ENCODE measurements at places on chromosomes 12 and 14. TPM values are rescaled to one million over a fixed set of nuclear protein-coding genes. Genes with fewer than 3 reads are reported as not detected.

Gene BEGAIN
- 0.18 TPM for total RNA-seq

GRCh38 chr12:93144109-93144508 lies 215.0 kb upstream of the EEA1 start:
- no peak for DNase-seq

DNA sequence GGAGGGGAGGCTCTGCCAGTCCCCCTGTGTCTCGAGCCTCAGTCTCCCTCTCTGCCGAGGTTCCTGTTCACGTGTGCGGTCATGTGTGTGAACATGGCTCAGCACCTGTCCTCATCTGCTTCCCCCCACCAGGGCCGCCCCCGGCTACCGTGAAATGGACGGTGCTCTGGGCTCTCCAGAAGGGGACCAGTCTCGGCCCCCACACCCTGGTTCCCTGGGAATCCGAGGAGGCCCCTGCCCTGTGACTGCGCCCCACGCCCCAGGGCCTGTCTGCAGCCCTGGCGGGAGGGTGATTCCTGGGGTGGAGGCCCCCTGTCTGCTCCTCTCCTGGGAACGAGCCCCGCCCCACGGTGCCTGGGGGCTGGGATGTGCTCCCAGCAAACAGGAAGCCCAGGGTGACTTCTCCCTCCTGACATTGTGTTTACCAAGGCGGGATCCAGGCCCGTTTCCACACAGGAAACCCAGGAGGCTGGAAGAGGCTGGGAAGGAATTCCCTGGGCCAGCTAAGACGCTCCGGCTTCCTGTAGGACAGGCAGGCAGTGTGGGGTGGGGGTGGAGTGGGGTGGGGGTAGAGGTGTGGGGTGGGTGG lies 46.6 kb downstream of the KIF26A start:
- DNase-seq = no peak

DNA sequence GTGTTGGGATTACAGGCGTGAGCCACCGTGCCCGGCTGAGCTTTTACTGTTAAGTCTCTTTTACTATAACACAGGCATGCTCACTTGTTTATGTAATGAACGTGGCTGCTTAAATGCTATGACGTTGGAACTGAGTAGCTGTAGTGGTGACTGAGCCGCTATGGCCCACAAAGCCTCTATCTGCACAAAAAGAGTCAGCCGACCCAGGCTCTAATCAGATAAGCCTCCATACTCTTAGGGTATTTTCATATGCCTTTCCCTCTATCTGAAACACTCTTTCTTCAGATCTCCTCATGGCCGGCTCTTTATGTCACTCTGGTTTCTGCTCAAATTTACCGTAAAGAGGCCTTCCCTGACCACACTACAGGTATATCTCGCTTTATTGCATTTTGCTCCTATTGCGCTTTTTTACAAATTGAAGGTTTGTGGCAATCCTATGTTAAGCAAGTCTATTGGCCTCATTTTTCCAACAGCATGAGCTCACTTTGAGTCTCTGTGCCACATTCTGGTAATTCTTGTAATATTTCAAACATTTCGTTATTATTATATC lies 8.0 kb downstream of the SLC2A14 start:
- no peak for DNase-seq

Gene SLC17A8
- total RNA-seq = not detected

Gene CIROP
- total RNA-seq = not detected

DNA sequence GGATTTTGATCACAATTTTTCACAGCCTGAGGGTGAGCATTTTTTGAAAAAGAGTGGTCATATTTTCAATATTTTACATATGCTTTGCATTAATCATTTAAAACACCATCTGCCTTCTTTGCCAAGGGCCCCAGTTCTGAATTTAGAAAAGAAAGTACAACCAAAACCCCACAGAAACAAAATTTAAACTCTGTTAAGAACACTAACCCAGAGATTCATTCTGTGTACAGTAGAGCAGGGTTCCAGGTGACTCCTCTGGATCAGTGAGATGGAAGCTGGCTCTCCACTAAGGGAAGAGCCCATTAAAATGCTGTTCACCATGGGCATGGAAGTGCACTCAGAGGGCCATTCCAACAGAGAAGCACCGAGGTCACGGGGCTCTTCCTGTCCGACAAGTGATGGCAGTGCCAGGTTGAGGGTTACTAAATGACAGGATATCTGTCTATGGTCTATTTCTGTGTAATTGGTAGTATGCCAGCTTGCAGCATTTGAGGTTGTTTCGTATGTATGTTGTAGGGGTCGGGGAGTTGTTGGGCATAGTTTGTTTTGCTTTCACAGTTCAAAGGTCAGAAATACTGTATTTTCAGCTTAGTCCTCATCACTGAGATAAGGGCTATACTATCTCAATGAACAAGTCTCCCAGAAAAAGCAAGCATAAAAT lies 95.9 kb downstream of the SLC35F4 start:
- DNase-seq = no peak

DNA sequence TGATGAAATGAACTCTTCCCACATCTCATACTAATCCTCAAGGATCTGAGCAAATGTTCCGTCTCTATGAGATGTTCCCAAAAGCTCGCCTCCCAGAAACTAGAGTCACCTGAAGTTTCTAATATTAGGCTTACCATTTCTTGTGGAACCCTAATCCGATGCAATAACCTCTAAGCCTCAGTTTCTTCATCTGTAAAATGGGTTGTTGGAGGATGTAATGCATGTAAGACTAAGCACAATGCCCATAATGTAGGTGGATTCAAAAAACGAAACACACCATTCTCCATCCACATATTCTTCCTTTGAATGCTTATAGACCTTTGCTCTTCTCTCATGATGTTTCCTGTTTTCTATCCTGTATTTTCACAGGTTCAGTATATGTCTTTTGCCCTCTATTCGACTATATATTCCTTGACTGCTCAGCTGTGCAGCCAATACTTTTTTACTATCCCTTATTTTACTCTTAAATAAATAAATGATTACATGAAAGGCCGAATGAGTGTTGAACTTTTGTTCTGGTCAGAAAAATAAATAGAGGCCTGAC lies 307.3 kb upstream of the G2E3 start:
- no peak for DNase-seq

GRCh38 chr12:81295251-81295650 lies 217.4 kb downstream of the ACSS3 start:
- no peak for DNase-seq

DNA sequence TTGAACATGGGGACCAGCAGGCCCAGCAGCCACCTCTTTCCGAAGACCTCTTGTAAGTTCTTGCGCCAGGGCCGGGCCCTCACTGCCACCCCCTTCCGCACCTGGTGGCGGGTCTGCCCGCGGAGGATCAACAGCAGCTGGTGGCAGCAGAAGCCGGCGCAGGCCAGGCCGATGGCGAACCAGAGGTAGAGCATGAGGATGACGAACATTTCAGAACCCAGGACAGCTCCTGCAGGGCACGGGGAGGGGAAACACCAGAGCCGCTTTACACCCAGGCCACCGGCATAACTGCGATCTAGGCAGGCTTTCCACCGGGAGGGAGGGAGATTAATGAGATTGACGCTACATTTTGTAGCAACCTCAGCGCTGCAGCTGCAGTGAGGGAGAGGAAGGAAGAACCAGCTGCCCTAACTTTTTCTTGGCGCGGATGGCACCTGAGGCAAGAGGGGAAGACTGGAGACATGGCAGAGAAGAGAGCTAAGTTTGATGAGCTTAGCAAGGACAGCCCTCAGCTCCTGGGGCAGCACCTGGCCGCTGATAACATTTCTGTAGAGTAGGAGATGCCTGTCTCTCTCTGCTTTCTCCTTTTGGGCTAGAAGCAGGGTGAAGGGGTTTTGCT lies 7.8 kb downstream of the ZDHHC22 start:
- peak; percentile 62 for DNase-seq

DNA sequence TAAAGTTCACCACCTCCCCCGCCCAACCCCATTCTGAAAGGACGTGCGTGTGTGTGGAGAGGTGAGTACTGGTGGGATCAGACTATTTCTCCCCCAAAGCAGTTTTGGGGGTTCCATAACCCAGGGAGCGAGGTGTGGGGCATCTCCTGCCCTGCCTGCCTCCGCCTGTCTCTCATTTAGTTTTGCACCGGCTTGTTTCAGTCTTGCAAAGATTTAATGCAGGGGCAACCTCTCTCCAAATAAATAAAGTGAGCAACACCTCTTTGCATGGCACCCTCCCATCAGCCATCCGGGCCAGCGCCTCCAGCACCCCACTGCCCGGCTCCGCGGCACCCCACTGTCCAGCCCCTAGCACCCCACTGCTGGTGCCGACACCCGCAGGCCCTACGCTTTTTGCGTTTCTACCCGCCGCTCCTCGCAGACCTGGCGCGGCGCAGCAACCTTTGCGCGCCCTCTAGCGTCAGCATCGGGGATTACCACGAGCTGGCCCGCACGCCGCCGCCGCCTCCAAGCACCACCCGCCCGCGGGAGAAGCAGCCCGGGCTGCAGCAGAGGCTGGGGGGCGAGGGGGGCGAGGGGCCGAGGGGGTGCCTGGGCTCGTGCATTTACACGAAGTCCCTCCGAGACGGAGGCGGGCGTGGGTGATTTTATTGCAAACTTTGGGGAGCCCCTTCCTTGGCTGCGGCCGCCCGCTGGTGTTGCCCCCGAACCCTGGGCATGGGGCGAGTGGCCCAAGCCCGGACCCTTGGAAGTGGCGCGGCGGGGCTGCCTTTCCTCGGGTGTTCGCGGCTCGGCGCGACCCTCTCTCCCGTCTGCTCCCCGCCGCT lies 55.8 kb upstream of the VRK1 start:
- DNase-seq = peak; percentile 38

Gene SYCP3
- 0.18 TPM for total RNA-seq

DNA sequence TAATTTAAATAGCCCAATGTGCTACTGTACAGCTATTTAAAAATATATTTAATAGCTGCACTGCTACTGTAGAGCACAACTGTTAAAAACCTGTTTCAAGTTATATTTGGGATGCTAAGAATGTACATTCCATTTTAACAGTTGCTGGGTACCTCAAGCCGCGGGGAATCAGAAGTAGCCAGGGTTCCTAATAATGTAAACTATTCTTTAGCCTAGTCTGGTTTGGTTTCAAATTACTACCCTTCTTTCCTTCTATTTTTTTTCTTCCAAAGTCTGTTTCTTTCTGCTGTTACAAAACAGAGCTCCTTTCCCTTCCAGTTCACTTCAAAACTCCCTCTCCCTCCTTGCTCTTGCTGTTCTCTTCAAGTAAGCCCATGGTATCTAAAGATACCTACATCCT lies 21.3 kb downstream of the SCAF11 start:
- peak; percentile 43 for DNase-seq

Gene PTHLH
- total RNA-seq = 1.6 TPM

DNA sequence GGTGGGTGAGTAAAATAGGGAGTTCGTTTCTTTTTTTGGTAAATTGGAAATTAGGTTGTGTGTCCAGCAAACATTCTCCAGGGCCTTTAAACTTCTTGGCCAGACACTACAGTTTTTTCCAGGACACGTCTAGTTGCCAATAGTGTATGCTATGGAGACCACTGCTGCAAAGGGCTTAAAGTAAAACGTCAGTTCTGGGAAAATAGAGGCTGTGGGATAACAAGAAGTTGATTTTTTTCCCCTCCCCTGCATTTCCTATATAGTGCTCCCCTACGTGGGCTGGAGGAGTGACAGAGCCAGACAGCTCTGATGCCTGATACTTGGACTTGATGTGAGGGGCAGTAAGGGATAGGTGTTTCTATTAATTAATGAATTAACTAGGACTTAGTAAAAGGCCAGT lies 2.4 kb downstream of the ACVR1B start:
- no peak for DNase-seq

Gene ARHGEF40
- total RNA-seq = 71.9 TPM

- no peak for DNase-seq
Measured at GRCh38 chr14:96811985-96812667, 14.9 kb downstream of the VRK1 start.

GRCh38 chr14:52878469-52878868 lies 72.4 kb downstream of the FERMT2 start:
- DNase-seq = peak; percentile 38

- peak; percentile 31 for DNase-seq
Measured at GRCh38 chr12:117127933-117128823, 29.0 kb upstream of the TESC start.

Gene CHGA
- not detected for total RNA-seq

GRCh38 chr14:61109288-61109687 lies 128.2 kb downstream of the SLC38A6 start:
- no peak for DNase-seq

DNA sequence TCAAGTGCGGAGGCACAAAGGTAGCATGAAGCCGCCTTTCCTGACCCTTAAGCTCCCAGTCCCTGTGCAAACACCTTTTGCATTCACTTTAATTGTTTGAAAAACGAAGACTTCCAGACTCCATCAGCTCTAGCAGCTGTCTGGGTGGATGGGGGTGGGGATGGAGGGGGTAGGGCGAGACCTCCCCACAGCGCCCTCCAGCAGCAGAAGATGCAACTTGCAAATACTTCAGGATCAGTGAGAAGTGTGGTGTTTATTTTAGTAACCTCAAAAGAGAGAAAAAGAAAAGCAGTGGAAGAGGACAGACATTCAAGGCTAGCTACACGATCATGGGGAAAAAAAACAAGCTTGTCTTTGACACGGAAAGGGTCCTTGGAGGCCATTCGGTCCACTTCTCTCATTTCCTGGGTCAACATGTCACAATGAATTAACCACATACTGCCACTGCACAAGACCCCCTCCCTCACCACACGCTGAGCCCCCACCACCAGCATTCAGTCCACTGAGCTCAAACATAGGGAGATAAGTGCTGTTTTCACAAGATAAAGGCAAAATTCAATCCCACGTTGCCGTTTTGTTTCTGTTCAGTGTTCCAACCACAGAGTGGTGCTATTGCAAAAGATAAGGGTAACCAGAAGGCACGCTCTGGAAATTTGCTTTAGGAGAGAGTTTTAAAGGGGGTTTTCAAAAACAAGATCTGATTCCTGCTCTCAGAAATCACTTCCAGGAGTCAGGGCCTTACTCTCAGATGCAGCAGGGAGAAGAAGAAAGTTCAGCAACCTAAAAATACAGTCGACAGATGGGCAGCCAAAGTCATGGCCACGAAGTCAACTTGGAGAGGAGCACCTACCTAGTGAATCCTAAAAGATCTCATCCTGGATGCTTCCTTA lies 3.3 kb upstream of the NTF3 start:
- DNase-seq = peak; percentile 44

DNA sequence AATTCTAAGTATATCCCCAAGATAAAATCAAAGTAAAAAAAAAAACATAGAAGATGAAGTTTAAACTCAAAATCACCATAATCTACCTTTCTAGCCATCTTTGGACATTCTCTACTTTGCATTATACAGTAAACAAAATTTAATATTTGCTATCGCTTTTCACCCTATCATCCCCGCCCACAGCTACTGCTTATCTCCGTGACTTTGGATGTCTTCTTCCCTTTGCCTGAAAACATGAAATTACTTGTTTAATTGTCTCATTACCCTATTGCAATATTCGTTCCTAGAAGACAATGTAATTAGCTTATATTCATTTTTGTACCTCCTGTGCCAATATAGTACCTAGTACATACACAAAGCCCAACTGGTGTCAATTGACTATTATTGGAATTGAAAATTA lies 9.3 kb downstream of the SYNJ2BP start:
- DNase-seq = no peak

DNA sequence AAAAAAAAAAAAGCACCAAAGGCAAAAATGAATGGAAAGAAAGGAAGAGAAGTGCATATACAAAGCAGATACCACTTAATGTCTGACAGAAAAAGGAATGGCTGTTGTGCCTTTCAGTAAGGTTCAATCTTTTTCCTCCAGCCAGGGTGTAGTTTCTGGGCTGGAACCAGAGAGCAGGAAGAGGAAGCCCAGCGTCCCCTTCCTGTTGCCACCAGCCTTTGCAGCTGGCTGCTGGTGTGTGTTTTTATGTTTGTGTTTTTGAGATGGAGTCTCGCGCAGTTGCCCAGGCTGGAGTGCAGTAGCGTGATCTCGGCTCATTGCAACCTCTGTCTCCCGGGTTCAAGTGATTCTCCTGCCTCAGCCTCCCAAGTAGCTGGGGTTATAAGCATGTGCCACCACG lies 64.6 kb upstream of the LTA4H start:
- no peak for DNase-seq

All from fibroblast of the aortic adventitia (primary cell).